ENCODE measurements at places on chromosomes 12 and 14. TPM values are rescaled to one million over a fixed set of nuclear protein-coding genes. Genes with fewer than 3 reads are reported as not detected.

DNA sequence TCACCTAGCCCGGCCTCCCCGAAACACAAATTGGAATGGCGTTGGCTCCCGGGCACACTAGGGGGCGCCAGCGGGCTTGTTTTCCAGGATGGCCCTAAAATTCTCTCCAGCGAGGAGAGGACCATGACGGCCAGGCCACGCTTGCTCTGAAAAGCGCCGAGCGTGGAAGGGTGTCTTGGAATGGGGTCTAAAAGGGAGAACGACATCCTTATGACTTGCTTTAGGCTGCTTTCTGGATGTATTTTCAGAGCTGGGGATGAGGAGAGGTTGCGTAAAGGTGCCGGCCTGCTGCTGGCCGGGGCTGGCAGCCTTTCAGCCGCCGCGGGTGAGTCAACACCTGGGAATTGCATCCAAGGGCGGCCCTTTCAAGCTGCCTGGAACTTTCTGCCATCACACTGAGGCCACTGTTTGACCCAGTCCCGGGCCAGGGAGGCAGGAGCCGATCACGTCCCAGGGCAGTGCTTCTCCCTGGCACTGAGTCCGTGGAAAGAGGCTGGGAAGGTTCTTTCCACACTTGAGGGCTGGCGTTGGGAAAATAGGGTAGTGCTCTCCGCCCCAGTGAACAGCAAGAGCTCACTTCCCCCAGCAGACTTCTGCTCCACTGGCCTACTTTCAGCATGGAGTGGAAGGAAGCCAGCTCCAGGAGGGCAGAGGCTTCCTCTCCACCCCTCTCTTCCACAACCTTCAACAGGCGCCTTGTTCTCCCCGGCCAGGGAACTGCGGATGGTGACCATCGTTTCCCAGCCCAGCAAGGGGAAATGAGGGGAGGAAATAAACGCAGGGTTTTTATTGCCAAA is 216.2 kb downstream of the TTC8 start:
- DNase-seq: peak; percentile 83

- peak; percentile 59 for DNase-seq
These were observed 41.4 kb downstream of the COX16 start for GRCh38 chr14:70317969-70318634.

GRCh38 chr12:32036477-32037263 is 70.0 kb upstream of the BICD1 start:
- DNase-seq: no peak

GRCh38 chr12:19203539-19204506 is 74.3 kb downstream of the PLEKHA5 start:
- no peak for DNase-seq

- DNase-seq: peak; percentile 65
These were observed 4.4 kb downstream of the SUSD6 start for GRCh38 chr14:69615496-69616407.

GRCh38 chr12:43795716-43796280 is 10.3 kb downstream of the TWF1 start:
- DNase-seq: no peak

DNA sequence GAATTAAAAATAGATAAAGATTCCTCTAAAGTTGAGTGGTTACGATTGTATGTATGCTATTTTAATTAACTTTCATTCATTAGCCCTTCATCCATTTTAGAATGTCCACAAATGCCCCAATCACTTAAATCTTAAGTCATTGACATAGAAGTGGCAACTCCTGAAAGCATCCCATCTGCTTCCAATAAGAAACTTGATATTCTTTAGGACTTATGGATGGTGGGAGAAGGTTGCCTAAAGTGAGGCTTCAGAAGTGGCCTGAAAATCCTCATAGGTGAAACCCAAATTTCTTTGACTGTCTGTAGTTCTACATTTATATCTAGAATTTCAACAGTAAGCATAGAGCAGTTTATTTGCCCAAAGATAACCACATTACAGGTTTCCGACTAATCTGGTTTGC is 161.7 kb upstream of the HMGA2 start:
- no peak for DNase-seq

GRCh38 chr14:37329189-37330001 is 131.7 kb downstream of the MIPOL1 start:
- no peak for DNase-seq

- peak; percentile 28 for DNase-seq
These were observed 4.8 kb upstream of the LMNTD1 start for GRCh38 chr12:25557830-25558436.

DNA sequence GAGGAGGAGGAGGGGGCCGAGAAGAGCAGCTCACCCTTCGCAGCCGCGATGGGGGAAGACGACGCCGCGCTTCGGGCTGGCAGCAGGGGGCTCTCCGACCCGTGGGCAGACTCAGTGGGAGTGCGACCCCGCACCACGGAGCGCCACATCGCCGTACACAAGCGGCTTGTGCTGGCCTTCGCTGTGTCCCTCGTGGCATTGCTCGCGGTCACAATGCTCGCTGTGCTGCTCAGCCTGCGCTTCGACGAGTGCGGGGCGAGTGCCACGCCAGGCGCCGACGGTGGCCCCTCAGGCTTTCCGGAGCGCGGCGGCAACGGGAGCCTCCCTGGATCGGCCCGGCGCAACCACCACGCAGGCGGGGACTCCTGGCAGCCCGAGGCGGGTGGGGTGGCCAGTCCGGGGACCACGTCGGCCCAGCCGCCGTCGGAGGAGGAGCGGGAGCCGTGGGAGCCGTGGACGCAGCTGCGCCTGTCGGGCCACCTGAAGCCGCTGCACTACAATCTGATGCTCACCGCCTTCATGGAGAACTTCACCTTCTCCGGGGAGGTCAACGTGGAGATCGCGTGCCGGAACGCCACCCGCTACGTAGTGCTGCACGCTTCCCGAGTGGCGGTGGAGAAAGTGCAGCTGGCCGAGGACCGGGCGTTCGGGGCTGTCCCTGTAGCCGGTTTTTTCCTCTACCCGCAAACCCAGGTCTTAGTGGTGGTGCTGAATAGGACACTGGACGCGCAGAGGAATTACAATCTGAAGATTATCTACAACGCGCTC is 745 bp downstream of the TRHDE start:
- DNase-seq: no peak

DNA sequence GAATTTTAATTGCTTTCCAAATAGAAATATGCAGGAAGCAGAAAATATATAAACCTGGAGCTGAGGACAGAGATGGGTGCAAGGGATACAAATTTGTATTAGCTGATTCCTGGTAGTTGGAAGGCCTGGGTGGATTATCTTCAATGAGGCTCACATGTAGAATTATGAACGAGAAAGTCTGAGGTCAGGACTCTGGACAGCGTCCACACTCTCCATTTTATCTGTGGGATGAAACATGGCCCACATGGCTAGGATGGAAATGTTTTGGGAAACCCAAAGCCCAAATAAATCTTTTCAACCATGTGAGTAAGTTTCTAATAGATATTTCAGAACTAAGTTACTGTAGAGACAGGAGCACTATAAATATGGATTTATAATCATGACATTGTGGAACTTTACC is 256.1 kb downstream of the APAF1 start:
- DNase-seq: no peak

DNA sequence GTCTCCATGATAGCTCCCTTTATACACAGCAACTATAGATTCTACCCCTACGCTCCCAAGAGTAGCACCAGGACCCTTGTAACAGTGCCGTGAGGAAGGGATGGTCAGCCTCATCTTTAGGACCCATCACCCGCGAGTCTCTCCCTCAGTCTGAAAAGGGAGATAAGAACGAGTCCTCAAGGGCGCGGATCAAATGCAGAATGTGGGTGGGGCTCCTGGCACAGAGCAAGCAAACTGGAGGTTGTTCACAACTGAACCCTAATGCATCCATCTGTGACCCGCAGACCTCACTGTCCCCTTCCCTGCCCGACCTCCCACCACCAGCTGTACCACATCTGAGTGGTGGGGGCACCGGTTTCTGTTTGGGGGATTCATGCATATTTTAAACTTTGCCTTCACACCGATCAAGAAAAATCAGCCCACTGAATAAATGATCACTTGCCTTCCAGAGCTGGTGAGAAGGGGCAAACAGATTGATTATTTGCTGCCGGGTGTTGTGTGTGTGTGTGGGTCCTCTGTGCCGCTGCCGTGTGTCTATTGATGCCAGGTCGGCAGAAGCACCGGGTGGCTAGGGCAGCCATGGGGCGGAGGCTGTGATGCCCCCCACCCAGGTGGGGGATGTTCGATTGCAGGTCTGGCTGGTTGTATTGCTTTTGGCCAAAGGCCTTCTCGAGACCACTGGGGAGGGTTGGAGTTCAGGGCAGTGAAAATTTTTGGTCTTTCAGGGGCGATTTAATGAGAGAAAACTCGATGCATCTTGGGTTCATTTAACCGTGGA is 35.7 kb upstream of the BEGAIN start:
- no peak for DNase-seq

GRCh38 chr14:43247877-43248276 is 1259.2 kb downstream of the FSCB start:
- DNase-seq: no peak

DNA sequence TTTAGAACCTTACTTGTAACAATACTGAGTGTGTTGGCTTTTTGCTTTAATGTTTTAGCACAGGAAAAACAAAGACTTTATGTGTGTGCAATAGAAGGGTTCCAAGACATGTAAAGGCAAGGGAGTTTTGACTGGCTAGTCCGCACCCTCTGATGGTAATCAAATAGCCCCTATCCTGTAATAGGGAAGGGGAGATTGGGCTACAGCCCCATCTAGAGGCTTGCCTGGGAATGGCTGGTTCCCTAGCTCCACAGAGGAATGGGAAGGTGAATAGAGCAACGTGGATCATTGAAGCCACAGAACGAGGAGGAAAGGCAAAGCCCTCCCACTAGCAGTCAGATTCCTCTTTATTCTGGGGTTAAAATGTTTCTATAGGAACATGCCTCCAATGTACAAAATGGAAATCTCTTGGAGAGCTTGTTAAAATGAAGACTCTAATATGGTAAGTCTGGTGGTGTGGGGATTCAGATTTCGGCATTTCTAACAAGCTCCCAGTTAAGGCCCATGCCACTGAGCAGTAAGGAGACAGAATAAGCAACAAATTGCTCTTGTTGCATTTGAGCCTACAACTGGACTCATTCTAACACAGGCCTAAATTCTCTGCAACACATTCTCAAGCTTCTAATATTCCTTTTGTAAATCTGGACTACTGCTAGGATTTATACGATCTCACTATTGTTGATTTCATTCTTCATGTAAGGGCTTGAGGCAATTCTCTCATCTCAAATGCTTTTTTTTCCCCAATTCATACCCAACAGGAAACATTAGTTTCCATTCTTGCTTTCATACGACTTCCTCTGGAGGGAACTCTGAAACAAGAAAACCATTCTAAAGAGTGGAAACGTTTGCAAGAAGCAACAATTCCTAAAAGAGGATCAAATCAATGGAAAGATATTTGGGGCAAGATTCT is 57.1 kb downstream of the NIN start:
- peak; percentile 56 for DNase-seq

DNA sequence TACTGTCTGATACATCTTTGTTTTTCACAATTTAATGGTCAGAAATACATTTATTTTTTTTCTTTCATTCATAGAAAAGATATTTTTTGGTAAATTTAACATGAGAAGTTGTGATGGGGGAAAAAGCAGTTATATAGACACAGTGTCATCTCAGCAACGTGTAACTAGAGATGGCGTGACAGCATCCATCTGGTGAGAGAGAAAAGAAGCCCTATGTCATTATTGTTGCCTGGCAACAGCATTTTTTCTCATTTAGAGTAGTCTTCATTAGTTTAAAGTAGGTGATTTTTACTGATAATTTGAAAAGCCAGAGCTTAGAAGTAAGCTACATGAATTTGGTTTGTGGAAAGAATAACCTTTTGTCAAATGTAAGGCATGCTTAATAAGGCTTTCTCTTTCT is 128.6 kb downstream of the ACSS3 start:
- DNase-seq: no peak

GRCh38 chr12:92398565-92399309 is 253.1 kb upstream of the BTG1 start:
- no peak for DNase-seq

DNA sequence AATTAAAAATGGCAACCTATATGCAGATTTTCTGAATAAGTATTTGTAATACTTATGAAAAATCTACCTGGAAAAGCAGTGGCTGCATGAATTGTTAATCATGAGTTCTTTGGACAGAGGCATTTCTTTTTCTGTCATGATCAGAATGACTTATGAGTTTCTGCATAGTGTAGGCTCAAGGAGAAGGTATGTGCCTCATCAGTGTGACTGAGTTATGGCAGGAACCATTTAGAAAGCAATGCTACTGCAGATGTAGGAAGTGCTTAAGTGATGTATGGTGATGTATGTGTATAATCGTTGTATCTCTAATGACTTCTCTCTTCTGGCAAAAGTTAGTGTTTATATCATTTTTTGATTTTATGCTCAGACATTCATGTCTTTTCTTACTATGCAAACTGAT is 816.4 kb upstream of the FBXO33 start:
- no peak for DNase-seq

DNA sequence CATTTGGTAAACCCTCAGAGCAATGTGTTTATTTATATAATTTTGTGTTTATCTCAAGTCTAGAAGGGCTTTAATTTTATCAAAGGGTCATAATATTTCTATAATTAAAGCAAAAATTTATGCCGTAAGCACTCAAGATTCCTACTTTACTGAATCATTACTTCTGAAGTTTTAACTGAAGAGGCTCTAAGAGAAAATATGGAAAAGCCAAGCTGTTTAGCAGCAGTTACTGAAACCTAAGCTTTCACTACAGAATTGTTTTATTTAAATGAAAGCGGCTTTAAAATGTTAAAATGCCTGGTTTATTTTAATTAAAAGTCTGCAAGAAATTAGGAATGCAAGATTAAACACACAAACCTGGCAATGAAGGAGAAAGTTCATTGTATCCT is 73.9 kb upstream of the BBS10 start:
- DNase-seq: no peak

DNA sequence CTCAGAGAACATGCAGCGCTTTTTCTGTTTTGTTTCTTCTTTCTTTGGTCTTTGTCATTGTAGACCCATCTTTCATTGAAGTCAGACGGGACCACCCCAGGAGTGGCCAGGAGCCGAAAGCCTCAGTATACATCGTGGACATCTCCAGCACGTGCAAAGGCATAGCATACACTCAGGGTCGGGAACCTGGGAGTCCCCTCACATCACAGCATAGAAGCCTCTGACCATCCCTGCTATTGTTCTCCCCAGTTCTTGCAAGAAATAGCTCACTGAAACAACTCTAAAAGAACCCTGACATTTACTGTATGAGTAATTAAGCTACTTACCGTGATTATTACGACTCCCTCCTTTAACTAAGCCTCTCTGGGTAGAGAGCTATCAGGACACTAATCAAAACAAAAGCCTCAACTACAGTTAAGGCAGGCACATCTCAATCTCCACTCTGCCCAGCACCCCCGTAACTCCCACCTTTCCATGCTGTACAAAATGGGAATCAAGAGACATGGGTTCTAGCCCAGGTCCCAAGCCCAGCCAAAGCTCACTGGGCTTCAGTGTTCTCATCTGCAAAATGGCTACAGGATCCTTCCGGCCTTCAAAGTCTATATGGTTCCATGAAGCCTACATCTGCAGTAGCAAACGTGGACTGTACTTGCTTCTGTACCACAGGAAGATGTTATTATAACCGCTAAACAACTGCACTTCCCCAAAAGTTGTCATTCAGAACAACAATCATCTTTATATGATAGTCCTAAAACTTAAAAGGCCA is 6.7 kb downstream of the CCDC88C start:
- DNase-seq: no peak

STYK1 gene
- total RNA-seq: 3.2 TPM

DCN gene
- not detected for total RNA-seq

SCN8A gene
- total RNA-seq: 0.38 TPM

OR4E2 gene
- not detected for total RNA-seq

IRAK3 gene
- 9.5 TPM for total RNA-seq

KCNJ8 gene
- total RNA-seq: under 0.01 TPM

MPHOSPH9 gene
- total RNA-seq: 37.7 TPM

NR1H4 gene
- total RNA-seq: not detected

CCDC184 gene
- not detected for total RNA-seq

SLC16A7 gene
- total RNA-seq: 3.3 TPM

TAS2R42 gene
- total RNA-seq: not detected

GXYLT1 gene
- 14.5 TPM for total RNA-seq

RNASE7 gene
- total RNA-seq: not detected
